Stimulated activated CD4-positive, alpha-beta T cell treated with anti-CD3 and anti-CD28 coated beads, Interleukin-2, amount 100 ng/mL, for 24 hours (primary cell): ENCODE measurements at places on chromosomes 6 and 20.
A peak's percentile ranks its signal among the peaks of the same experiment; 100 is the strongest.

- no peak for DNase-seq
Measured at GRCh38 chr6:107706516-107707115, 117.5 kb downstream of the SCML4 start.

DNA sequence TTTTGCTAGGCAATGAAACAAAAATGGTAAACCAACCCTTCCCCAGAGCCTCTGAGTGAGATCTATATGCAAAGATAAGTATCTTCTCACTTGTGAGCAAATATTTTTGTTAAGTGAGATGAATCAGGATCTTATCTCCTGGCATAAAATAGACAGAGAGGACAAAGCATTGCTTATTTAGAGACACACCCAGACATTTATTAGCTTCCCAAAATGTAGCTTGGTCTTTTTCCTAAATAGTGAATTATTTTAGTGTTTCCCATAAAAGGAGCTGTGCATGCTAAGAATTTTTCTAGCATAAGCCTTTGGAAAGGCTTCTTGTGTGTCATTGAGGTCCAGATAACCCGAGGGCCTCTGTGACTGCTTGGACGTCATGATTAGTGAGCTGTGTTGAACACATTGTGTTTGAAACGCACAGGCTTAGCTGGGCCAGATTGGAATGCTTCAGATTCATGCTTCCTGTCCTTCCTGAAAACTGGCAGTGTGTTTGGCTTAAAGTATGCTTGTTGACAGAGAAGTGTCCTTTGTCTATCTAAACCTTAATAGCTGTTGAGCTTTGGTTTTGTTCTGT lies 16.5 kb downstream of the MTHFD1L start:
- DNase-seq, result no peak

DNA sequence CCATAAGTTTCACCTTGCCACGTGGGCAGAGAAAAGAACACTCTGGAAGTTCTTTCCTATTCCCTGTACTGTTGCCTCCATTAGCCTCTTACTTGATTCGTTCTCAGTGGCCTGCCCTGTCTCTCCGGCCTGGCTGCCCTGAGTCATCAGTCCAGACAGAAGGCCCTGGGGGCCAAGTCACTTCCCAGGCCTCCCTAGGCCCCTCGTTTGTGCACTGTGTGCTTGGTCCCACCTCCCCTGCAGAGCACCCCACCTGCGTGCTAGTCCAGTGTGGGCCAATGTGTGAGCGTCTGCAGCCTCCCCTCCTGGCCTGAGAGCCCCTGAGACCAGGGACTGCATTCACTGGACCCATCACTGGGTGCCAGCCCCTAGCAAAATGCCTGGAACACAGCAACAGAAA lies 191.2 kb upstream of the RREB1 start:
- DNase-seq, result no peak

- DNase-seq, result no peak
Measured at GRCh38 chr6:53333439-53334408, 15.0 kb downstream of the ELOVL5 start.

DNA sequence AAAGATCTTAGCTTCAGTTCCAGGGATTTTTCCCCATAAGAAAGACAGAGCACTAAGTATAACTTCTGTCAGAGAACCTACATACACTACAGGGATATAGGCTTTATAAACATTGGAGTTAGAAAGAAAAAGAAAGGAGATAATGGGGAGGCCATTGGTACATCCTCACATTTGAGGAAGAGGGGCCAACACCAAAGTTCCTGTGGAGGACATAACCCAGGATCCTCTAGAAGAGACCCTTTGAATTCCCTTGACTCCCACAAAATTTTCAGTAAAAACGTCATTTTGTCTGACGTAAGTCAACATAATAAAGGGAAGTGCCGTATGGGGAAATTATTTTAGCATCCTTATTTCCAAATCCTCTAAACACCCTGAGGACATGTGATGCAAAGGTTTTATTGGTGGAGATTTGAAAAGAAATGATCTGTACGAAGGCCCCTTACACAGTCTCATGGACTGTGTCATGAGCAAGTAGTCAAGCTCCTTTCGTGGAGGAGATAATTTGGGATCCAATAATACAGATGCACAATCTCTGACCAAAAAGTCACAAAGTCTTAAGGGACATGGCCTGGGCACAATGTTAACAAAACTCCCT lies 33.2 kb downstream of the HLA-DRA start:
- no peak for DNase-seq

DNA sequence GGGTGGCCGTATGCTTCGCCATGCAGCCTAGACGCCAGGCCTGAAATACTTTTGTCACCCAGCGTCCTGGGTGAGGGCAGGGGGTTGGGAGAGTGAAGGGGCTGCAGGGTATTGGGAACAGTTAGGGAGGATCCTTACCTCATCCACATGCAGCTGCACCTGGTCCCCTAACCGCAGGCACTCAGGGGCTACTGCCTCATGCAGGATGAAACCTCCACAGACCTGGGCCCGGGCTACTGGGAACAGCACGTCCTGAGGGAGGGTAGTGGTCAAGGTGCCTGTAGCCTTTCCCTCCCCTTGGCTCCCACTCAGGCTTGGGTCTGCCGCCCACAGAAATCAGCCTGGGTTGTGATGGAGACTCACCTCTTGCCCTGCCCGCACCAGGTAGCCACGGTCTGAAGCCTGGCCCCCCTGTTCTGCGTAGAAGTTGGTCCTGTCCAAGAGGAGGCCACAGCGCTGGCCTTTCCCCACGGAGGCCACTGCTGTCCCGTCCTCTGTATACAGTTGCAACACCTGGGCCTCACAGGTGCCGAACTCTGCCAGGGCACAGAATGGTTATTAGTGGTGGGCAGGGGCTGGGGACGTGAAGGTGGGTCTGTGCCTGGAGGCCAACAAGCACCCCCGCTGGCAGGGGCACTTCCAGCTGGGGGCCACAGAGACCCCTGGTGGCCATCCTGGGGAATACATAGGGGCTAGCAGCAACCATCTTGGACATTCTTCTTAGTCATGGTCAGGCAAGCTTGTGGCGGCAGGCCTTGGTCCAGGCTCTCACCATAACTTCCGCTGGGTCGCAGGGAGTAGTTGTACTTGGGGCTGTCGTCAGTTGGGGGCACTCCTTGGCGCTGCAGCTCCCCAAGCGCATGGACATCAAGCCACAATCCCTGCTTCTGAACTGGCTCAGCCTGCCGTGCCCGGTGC lies 8.6 kb downstream of the AARS2 start:
- DNase-seq, result peak; percentile 50

- no peak for DNase-seq
Measured at GRCh38 chr6:39088331-39088730, 26.7 kb downstream of the SAYSD1 start.

DNA sequence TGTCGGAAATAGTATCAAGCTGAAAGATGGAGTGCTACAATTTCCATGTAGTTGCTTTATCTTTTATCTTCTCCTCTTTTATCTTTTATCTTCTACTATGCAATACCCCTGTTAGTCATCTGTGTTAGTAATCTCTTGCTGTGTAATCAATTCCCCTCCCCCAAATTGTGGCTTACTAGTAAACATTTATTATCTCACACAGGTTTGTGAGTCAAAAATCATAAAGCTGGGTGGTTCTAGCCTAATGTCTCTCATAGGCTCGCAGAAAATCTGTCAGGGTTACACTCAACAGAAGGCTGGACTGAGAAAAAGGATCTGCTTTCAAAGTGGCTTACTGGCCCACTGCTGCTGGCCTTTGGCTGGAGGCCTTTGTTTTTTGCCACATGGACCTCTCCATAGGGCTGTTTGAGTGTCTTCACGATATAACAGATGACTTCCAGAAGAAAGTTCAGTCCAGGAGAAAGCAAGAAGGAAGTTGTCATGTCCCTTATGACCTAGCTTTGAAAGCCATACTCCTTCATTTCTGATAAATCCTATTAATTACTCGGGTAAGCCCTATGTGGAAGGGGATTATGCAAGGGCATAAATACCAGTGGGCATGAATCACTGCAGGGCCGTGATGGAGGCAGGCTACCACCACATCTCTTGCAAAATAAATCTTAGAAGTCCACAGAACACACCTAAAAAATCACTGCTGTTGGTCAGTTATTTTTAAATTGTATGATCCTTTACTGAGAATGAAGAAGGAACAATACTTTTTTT lies 24.5 kb upstream of the PTCHD4 start:
- no peak for DNase-seq

DNA sequence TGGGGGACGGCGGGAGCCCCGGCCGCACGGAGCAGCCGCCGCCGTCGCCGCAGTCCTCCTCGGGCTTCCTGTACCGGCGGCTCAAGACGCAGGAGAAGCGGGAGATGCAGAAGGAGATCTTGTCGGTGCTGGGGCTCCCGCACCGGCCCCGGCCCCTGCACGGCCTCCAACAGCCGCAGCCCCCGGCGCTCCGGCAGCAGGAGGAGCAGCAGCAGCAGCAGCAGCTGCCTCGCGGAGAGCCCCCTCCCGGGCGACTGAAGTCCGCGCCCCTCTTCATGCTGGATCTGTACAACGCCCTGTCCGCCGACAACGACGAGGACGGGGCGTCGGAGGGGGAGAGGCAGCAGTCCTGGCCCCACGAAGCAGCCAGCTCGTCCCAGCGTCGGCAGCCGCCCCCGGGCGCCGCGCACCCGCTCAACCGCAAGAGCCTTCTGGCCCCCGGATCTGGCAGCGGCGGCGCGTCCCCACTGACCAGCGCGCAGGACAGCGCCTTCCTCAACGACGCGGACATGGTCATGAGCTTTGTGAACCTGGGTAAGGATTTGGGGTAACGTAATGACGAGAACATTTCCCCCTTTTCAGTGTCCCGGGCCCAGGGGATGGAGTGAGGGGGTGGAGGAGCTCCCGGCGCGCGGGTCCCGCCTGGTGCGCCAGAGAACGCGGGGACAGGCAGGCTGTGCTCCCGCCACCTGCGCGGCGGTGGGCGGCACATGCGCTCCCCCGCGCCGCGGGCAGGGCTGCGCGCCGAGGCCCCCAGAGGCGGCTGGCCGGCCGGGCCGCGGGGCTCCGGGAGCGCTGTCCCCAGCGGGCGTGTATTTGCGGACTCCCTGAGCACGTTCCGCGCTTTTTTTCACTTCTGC lies 1.4 kb downstream of the BMP6 start:
- DNase-seq, result no peak

GRCh38 chr6:124487623-124488431 lies 474.4 kb upstream of the RNF217 start:
- no peak for DNase-seq

GRCh38 chr6:136338486-136338885 lies 48.8 kb upstream of the BCLAF1 start:
- DNase-seq, result no peak

- no peak for DNase-seq
Measured at GRCh38 chr6:15207923-15208322, 37.9 kb upstream of the JARID2 start.

DNA sequence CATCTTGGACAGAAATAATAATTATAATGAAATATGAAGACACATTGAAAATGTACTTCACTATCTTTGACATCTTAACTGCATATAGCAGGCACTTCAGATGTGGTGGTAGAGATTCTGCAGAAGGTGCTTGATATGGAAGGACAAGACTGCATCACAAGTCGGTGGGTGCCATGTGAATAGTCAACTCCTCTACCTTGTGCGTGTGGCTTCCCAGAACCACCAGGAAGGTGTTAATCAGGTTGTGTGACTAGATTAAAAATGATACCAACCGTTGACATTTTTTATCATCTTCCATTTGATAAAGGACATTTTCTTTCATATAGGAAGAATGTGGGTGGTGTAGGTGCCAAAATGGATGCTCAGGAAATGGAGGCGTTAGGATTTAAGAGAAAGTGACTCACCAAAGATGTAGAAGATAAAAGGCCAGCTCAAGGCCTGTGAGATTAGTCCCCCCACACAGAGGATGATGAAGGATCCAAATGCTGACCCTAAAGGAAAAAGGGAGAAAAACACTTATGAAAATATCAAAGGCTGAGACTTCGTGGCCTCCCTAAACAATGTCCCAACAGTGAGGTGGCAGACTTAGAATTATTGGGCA lies 12.3 kb downstream of the SLC17A2 start:
- no peak for DNase-seq

GRCh38 chr20:58366866-58367265 lies 22.2 kb upstream of the VAPB start:
- DNase-seq, result no peak

DNA sequence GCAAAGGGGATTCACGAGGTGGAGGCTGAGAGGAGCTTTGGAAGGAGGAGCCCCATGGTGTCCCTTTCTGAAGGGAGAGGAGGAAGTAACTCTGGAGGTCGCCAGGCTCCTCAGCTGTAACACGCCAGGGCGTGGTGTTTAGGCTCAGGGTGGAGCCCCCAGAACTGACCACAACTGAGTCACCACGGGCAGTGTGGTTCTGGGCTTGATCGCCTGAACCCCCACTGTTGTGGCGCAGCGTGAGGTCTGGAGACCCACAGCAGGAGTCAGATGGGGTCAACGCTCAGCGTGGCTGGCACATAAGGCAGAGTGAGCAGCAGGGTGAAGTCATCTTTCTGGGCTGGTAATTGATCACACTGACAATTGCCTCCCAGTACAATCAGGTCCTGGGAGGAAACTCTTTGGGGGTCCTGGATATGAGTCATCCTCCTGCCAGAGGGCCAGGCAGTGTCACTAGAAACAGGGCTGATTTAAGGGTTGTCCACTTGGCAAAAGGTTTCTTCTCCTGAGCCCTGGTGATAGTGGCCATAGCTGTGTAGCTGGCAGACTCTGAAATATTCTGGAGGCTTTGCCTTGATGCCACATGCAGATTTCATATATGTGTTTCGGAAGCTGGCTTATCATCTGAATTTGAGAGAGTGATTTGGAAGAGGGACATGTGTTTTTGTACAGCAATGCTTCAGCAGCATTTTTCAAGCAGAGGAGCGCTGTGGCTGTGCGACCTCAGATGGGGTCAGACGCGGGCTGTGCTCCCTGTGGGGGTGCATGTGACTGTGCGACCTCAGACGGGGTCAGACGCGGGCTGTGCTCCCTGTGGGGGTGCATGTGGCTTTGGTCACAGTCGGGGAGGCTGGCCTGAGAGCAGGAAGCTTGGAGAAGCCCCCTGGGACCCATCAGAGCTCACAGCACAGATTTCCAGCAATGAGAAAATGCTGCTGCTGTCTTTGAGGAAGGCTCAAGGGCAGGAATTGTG lies 50.0 kb downstream of the SYNJ2 start:
- no peak for DNase-seq

- no peak for DNase-seq
Measured at GRCh38 chr6:167689751-167690150, 137.0 kb upstream of the AFDN start.

DNA sequence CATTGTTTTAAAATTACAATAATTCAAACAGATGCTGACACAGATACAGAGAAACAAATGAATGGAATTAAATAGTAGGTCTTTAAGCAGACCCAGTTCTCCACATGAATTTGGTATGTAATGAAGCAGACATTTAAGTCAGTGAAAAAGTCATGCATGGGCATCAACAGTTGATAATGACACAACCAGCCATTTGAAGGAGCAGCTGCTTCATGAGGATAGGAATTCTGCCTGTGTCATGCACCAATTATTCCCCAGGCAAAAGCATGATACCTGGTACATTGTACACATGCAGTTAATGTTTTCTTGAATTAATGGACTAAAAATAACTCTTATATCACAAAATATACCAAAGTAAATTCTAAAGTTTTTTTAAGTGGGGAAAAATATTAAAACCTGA lies 11.2 kb upstream of the HEY2 start:
- no peak for DNase-seq
